SJSA1 (cell line): ENCODE measurements at places on chromosomes 5 and 9.

GRCh38 chr9:13915591-13916301 lies 398.2 kb downstream of the NFIB start:
- DNase-seq = no peak

DNA sequence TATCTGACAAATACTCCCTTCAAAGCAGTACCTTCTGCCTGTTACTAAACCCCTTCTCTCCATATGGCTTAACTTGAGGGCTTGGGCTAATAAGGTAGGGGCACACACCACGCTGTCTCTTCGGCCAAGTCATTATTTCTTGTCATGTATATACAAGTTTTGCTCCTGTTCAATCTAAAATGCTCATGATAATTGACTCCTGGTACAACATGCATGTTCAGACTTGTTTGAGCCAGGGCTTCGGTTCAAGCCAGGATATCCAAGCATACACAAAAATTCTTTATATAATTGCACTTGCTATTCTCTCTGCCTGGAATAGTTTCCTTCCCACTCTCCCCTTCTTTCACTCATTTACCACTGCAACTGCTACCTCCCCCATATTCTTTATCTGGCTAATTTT lies 756.0 kb upstream of the C9orf72 start:
- DNase-seq = no peak

DNA sequence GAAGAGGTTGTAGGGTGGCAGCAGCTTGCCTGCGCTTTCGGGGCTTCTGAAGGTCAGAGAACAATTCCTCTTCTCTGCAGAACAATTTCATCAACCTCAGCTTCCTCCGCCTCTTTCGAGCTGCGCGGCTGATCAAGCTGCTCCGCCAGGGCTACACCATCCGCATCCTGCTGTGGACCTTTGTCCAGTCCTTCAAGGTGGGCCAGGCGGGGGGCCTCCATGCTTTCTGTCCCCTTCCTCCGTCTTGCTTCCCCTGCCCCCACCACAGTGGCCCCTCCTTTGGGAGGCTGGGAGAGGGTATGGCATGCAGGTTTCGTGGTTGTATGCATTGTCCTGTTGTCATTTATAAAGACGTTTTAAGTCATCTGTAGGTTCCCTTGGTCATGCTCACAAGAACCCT lies 195.8 kb downstream of the CACNA1B start:
- peak; percentile 37 for DNase-seq

GRCh38 chr9:77915744-77916143 lies 115.9 kb downstream of the GNAQ start:
- DNase-seq = no peak

- no peak for DNase-seq
These were observed 405.9 kb upstream of the DAP start for GRCh38 chr5:11166923-11167322.
